Dermis microvascular lymphatic vessel endothelial cell (primary cell): ENCODE measurements at places on chromosomes 16 and 17. TPM values are rescaled to one million over a fixed set of nuclear protein-coding genes. Genes with fewer than 3 reads are reported as not detected.

DNA sequence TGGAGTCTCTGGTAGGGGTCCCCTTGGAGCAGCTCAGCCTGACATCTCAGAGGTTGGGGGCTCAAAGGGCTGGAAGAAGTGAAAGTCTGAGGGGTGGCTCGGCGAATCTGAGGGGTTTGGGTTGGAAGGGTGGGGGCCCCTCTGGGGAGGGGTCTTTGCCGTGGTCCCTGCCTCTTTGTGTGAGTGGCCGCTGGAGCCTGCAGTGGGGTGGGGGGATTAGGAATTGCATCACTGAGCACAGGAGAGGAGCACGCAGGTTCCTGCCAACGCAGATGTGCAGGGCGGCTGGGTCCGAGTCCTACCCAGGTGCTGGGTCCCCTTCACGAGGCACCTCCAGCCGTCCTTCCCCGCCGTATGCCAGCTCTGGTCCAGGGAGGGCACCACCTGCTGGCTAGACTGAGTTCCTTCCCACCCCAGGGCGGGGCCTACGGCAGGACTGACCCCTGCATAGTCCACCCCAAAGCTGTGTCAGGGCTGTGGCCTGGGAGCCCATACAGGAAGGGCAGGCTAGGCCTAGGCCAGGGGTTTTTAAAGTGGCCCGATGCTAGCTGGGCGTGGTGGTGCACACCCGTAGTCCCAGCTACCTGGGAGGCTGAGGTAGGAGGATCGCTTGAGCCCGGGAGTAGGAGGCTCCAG, 9.9 kb downstream of the FMNL1 start:
- DNase-seq, result peak; percentile 25

DNA sequence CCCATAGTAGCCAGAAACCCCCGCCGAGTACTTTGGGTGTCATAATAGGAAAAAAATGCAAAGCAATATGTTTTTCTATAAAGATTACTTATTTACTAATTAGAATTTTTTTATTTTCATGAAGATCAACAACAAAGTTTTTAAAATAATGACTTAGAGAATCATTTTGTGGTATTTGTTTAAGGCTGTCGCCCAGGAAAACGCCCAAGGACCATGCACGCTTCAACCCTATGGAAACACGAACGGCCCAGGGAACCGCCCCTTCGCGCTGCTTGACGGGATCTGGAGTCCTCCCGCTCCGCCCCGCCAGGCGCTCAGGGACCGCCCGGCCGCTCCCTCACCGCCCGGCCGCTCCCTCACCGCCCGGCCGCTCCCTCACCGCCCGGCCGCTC, 408 bp upstream of the KPNA2 start:
- DNase-seq, result no peak

Gene TVP23C
- total RNA-seq, result 9.9 and 10.3 TPM in 2 replicates

- DNase-seq, result peak; percentile 29
Measured at GRCh38 chr17:29645515-29646051, 22.9 kb upstream of the CORO6 start.

DNA sequence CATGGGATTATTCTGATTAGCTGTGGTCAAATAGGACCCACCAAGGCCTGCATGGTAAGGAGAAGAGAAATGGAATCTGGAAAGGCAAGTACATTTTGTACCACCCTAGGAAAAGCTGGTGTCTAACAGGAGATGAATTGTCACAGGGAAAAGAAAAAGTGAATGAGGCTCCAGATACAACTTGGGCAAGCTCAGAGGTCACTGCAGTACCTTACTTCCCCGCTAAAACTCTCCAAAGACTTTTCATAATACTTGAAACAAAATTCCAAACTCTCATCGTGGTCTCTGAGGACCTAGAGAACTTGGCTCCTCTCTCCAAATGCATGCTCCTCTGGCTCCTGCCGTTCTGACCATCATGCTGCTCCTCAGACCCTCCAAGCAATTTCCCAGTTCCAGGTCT, 262.8 kb downstream of the GRIN2A start:
- DNase-seq, result no peak

Gene SLC16A11
- 1.0 and 1.9 TPM in 2 replicates for total RNA-seq

- peak; percentile 75 for DNase-seq
Measured at GRCh38 chr16:69840975-69841374, 78.8 kb downstream of the WWP2 start.

GRCh38 chr17:6989779-6990178, 6.1 kb upstream of the ALOX12 start:
- no peak for DNase-seq

DNA sequence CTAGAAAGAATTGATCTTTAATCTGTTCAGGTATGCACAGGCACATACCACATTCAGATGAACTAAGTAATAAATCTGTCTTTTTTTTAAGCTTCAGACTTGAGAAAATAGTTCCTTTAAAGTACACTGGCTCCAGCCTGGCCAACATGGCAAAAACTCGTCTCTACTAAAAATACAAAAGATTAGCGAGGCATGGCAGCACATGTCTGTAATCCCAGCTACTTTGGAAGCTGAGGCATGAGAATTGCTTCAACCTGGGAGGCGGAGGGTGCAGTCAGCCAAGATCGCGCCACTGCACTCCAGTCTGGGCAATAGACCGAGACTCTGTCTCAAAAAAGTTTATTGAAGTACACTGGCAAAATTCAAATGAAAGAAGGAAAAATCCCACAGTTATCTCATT, 111.0 kb upstream of the NETO2 start:
- no peak for DNase-seq

Gene SLFN14
- under 0.01 TPM in 1 of 2 replicates, not detected in the other for total RNA-seq

- DNase-seq, result peak; percentile 29
Measured at GRCh38 chr16:55479430-55480140, 587 bp downstream of the MMP2 start.

DNA sequence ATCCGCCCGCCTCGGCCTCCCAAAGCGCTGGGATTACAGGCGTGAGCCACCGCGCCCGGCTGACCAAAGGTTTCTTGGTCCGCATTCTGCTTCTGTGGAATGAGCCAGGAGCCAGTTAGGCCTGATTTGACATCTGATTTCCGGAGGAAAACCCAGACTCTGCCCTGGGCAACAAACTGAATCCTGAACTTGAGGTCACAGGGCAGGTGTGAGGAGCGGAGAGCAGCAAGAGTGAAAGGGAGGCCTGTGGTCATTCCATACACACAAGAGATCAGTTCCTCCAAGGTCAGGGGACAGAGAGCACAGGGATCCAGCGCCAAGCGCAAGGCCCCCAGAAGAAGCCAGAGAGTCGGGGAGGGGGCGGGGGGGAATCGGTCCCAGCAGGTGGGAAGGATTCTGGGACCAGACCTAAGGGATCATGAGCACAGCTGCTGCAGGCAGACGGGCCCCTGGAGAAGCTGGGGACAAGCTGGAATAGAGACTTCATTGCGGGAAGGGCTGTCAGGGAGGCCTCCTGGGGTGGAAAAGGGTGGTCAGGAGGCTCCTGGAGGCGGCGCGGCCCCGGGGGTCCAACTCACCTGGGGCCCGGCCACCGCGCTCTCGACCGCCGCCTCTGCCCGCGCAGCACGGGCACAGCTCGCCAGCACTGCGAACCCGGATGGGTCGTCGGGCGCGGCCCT, 436 bp downstream of the SHPK start:
- no peak for DNase-seq

DNA sequence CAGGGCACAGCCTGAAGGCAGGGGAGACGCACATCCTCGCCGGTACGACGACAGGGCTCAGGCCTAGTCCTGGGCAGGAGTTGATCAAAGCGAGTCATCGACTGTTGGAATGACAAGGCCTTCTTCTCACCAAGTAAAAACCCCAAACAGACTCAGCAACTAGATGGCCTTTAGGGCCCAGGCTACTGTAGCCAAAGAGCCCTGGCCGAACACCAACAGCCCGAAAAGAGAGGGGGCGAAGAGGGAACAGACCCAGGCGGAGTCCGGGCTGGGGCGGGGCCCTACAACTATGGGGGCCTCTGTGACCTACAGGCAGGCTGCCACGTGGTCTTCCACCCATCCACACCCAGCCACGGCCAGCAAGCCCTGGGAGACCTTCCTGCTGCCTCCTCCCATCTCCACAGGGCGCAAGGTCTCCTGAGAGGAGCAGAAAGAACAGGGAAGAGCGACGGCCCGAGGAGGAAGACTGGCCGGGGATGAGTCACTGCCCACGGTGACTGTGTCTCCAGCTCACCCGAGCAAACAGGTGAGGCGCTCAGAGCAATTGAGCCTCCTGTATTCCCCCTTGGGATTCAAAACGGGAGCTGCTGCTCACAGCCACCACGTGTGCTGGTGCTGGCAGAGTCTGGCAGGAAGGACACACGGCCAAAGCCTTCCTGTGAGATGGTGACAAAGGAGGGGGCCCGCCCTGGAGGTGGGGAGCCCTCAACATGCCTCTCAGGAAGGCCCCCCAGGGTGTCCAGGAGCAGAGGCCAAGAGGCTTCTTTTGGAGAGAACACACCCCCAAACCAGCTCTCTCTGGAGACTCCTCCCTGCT, 17.7 kb downstream of the SLC16A3 start:
- peak; percentile 68 for DNase-seq

- peak; percentile 30 for DNase-seq
Measured at GRCh38 chr17:2025220-2025621, at the start of gene RTN4RL1. Gene RTN4RL1 (minus strand): TSS chr17:2025334. CDS start chr17:2024865, 469 bp downstream.

GRCh38 chr16:66197668-66198278, 168.7 kb upstream of the CDH5 start:
- no peak for DNase-seq

Gene COX6A2
- total RNA-seq, result not detected in 2 replicates

DNA sequence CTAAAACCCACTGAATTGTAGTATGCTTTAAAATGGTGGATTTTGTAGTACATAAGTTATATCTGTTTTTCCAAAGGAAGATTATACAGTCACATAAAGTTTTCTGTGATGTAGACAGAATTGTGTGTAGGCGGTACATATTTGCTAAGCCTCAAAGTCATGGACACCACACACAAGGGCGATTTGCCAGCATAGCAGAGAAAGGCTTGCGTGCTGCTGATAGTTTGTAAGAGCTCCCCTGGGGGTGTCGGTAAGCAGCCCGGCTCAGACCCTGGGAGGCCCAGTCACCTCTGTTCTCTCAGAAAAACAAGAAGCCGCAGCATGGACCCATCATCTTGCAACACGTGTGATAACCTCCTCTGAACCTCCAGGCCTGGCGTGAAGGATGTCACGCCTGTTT, 38.3 kb upstream of the AKTIP start:
- no peak for DNase-seq

GRCh38 chr17:67526700-67527099, 149.6 kb downstream of the PITPNC1 start:
- DNase-seq, result no peak

DNA sequence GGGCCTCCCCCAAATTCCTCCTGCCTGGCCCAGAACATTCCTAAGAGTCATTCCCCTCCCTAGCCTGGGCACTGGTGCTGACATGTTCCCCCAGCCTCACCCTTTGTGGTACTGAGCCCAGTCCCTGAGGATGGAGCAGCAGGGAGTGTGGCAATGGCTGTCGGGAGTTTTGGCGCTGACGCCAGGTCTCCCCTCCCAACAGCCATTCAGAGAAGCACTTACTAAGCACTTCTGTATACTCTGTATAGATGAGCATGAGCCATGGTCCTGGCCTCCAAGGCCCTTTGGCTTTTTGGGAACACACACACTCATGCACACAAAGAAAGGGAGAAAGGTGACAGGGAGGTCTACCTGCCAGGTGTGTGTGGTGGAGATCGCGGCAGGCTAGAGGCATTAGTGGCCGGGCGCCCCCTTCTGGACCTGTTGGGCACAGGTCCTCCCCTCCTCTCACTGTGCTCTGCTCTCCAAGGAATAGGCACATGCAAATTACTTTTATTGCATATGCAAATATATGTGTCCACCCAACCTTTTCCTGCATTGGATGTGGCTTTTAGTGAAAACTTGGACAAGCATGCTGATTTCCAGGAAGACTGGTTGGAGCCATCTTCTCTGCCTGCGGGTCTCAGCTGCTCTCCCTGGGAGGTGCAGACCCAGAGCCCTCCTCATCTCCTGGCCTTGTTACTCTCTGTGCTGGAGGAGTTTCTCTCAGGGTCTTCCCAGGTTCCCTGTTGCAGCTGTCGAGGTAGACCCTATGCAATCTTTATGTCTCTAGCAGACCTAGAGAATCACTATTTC, 17.4 kb upstream of the C17orf107 start:
- DNase-seq, result peak; percentile 67

- no peak for DNase-seq
Measured at GRCh38 chr17:55883149-55883548, 132.3 kb downstream of the PCTP start.
